ENCODE measurements at places on chromosomes 12 and 14.

DNA sequence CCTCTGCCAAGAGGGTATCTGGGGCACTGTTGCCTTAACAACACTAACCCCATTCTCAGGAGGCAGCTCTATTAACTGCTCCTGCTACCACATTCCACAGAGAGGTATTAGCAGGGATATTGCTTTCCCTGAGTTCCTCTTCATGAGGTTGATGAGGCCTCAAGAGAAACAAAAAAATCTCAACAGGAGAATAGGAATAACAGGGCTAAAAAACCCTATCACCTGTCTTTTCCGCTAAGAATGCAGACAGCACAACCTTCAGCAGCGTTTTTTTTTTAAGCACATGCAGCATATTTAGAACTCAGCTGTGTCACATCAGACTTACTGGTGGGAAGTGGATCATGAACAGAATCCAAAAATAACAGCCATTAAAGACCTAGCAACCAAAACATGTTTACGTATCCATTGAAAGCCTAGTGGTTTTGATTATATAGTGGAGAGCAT, 29.2 kb downstream of the ATF7 start:
- no peak for DNase-seq

GRCh38 chr12:1808036-1808797, 12.1 kb upstream of the LRTM2 start:
- DNase-seq, result no peak

- DNase-seq, result peak; percentile 75
These were observed 146.1 kb upstream of the NCOR2 start for GRCh38 chr12:124713436-124714082.

- no peak for DNase-seq
These were observed 536 bp downstream of the VPS29 start for GRCh38 chr12:110501399-110501751.

- DNase-seq, result no peak
These were observed 333.7 kb downstream of the RAD51B start for GRCh38 chr14:68153275-68153674.

GRCh38 chr12:63795032-63795687, 15.5 kb downstream of the RXYLT1 start:
- DNase-seq, result no peak

DNA sequence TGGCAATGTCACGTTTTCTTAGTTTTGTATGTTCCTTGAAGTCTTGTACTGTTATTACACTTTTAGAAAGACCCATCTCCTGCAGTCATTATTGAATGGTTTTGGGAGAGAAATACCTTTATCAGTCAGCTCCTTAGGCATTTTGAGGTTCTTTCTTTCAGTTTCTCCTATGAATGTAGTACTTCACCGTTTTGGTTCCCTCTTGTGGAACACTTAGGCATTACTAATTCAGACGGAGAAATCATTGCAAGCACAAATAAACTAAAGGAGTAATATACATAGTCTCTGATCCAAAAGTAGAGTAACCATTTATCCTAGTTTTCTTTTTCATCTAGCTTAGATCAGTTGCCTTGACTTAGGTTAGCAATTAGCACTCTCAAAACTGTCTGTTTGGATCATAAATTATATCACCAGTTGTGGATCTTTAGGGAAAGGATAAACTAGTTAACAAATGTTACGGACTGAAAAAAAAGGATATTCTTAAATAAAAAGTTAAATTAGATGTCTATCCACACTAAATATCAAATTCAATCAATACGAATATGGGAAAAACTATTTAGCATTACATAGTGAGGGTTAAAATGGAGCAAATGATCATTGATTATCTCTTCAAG, 1538.3 kb upstream of the SEL1L start:
- DNase-seq, result no peak

DNA sequence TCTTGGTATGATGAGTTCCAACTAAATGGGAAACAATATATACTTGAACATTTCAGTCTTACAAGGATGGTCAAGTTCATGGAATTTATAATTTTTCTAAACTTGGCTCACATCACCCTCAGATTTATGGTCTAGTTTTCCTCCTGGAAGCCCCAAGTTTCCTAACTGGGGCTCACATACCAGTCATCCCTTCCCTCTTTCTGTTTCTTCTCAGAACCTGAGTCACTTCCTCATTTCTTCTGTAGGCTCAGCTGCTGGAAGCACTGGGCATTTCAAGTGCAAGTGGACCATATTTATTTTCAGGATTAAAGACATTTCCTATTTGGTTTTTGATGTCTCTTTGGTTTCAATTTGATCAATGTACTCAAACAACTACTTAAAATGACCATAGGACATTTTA, 55.4 kb downstream of the GRIP1 start:
- no peak for DNase-seq

DNA sequence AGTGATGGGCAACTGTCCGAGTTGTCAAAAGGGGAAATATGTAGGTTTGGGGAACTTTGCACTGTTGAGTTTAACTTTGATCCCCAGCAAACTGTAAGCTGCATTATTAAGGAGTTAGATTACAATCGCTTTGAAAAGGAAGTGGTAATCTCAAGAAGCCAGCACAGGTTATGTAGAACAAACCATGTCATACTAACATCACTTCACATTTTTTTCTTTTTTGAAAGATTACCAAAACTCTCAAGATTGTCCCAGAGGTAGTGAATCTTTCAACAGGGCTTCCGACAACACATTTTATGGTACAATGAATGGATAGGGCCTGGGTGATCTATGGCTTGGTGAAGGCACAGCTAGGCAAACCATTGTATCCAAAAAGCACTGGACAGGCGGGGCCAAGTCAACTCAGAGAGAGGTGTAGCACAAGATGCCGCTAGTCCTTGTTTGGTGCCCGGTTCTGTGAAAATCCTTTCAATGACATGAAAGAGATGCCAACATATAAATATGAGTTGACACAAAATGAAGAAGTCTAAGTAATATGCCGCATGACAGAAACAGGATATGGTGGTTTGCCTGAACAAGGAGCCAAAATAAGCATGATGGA, 24.3 kb upstream of the PARP11 start:
- DNase-seq, result no peak

DNA sequence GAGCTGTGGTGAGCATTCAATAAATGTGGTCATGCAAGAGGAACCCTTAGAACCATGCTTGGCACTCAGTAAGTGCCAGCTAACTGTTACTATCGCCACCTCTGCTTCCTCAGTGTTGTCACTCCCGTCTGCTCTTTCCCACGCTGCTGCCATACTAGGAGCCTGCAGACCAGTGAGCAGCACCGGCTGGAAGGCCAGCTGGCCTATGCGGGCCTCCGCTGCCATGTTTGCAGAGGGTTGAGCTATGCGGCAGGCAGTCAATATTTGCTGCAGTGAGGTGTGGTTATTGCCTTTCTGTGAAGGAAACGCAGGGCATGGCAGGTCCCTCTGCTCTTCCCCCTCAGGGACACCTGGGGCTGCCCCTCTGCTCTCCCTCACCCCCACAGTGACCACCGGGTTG, 13.0 kb downstream of the KMT5A start:
- DNase-seq, result no peak

- no peak for DNase-seq
These were observed 68.0 kb downstream of the GSC start for GRCh38 chr14:94701861-94702370.

- DNase-seq, result no peak
These were observed 380.0 kb upstream of the USP15 start for GRCh38 chr12:61880186-61880585.

DNA sequence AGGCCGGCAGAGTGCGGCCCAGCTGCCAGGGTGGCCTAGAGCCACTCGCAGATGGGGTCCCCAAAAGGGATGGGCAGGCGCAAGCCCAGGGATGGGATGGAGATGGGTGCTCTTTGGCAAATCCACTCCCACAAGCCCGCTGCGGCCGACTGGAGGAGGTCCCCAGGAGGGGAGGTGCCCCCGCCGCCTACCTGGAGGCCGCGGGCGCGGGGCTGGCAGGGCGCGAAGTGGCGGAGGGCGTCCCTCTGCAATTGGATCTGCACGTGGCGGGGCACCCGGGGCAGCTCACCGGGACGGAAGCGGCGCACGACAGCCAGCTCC, 730 bp downstream of the PPP1R3E start:
- no peak for DNase-seq

GRCh38 chr14:35146711-35147149, 24.4 kb downstream of the PRORP start:
- DNase-seq, result no peak

GRCh38 chr12:110059651-110060000, 11.3 kb upstream of the C12orf76 start:
- no peak for DNase-seq

- DNase-seq, result no peak
These were observed 15.5 kb downstream of the TUNAR start for GRCh38 chr14:95892142-95892541.

DNA sequence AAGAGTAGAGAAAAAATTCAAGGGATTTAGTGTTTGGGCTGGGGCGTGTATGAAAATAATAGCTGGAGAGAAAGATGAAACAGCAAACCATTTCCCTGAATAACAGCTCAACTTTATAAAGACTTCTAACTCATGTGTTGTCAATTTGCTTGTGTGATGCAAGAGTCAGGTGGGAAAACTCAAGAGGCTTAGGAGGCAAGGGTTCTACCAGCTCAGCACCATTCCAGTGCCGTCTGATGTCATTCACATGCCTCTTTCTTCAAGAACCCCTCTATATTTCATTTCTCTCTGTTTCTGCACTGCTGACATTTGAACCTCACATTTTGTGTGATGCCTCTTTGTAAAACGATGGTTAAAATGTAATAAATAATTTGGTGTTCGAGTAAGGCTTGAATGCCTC, 192.2 kb downstream of the PRKD1 start:
- DNase-seq, result no peak

DNA sequence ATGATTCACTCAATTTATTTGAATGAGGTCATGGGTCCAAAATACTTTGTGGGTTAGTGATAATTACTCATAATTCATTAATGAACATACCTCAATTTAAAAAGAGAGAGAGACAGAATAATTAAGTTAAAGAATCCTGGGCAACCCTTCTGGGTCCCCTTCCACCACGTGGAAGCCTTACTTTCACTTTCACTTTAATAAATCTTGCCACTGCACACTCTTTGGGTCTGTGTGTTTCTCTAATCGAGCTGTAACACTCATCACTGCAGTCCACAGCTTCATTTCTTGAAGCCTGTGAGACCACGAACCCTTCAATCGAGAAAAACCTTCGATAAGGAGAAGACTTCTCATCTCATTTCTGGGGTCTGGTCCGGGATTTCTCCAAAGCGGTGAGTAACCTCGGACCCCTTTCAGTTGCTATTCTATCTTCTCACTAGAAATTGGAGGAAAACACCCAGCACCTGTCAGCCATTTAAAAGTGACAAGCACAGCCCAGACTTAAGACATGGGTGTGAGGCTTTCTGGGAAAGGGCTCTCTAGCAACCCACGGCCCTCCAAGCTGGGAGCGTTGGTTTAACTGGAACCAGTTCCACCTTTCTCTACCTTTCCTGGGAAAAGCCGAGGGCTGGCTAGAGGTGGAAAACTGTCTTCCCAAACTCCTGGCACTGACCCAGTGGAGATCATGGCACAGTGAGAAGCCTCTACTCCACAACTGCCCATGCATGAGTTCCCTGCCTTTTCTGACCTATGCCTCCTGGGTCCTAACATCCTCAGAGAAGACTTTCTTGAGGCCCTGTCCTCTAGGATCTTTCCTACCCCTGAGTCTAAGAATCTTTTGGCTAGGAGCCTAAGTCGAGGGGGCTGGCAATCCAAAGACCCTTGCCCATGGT, 148.8 kb upstream of the ATF7IP start:
- no peak for DNase-seq

GRCh38 chr14:75429562-75429961, 1.7 kb downstream of the JDP2 start:
- DNase-seq, result no peak

- no peak for DNase-seq
These were observed 297.5 kb upstream of the SOX5 start for GRCh38 chr12:24246934-24247333.

GRCh38 chr14:31009836-31010574, 15.4 kb upstream of the AP4S1 start:
- DNase-seq, result no peak

DNA sequence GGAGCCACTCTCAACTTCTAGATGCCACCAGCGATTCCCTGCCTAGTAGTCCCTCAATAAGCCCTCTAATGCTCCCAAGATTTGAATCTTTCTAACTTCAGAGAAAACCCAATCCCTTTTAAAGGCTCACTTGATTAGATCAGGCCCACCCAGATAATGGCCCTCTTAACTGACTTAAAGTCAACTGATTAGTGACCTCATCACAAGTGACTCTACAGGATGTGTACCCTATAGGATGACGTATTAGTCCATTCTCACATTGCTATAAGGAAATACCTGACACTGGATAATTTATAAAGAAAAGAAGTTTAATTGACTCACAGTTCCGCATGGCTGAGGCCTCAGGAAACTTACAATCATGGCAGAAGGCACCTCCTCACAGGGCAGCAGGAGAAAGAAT, 49.1 kb downstream of the ANKS1B start:
- DNase-seq, result no peak

GRCh38 chr12:99097171-99097570, 452.1 kb downstream of the APAF1 start:
- no peak for DNase-seq

GRCh38 chr12:48164451-48164850, 7.1 kb upstream of the ASB8 start:
- DNase-seq, result no peak

DNA sequence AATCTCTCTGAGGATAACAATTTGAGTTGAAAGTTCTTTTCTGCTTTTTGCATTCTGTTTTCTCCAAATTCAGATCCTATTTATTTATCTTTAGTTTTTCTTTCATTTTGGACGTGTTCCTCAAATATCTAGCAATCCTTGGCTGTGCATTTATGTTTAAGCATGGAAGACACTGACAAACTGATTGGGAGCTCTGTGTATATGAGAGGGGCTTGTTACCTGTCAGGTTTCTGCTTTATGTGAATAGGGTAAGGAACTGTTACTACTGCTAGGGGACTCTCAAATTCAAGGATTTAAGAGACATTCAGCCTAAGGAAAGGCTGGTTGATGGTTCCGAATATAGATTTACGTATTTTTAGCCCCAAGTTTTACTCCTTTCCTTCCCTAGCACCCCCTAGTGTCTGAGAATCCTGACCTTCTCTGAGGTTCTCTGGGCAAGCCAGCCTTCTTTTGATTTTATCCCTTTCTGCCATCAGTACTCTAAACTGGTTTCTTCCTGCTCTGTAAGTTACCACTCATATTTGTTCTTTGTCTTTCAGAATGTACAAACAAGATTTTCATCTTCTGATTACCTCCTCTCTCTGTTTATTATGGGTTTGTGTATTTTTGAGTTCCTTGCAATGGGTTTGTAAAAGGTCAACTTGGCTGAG, 30.5 kb downstream of the YLPM1 start:
- peak; percentile 17 for DNase-seq

DNA sequence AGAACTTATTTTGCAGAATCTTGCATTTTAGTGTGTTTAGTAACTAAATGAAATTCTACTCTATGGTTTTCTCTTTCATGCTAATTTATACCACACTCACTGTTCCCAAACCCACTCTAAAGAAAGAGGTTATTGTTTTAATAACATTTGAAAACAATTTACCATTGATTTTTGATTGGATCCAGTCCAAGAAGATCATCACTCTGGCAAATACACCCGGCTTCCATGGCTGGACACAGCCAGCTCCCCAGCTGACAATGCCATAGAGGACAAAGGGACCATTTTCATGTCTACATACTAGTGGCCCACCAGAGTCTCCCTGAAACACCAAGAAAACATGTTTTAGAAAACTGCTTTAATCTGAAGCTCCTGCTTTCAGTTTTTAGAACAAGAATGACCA, 42.4 kb downstream of the OVCH1 start:
- no peak for DNase-seq

All from activated naive CD4-positive, alpha-beta T cell treated with anti-CD3 and anti-CD28 coated beads, Interleukin-2, amount 50 U/mL, for 72 hours (primary cell).